ENCODE measurements at places on chromosomes 3 and 15.

DNA sequence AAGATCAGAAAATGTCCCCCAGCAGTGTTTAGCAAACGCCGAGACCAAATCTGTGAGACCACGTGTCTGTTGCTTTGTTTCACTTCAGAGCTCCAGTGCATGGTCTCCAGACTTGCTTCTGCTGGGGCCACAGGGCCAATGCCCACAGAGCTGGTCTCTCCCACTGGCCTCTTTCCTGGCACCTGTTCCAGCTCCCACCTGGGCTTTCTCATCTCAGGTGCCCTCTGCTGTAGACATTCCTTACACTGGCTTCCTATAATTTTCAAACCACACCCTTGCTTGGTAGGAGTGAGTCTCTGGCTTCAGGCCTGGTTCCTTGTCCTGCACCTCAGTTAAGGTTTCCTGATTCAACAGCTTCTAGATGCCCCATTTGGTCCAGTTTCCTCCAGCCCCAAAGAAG is 243.1 kb downstream of the ADAMTS17 start:
- no peaks in the 10 kb centered on the region for H3K36me3 ChIP-seq
- no peaks in the 10 kb centered on the region for H3K27me3 ChIP-seq
- H3K4me3 ChIP-seq = no peak overlapping the region
- no peak for DNase-seq
- no peak overlapping the region for H3K27ac ChIP-seq
- H3K4me1 ChIP-seq = peaks cover 13% of the 10 kb centered on the region

- peaks cover 8% of the 10 kb centered on the region for H3K27me3 ChIP-seq
- H3K36me3 ChIP-seq = no peaks in the 10 kb centered on the region
Observed at GRCh38 chr3:196643761-196644160, 4.3 kb downstream of the NRROS start.

DNA sequence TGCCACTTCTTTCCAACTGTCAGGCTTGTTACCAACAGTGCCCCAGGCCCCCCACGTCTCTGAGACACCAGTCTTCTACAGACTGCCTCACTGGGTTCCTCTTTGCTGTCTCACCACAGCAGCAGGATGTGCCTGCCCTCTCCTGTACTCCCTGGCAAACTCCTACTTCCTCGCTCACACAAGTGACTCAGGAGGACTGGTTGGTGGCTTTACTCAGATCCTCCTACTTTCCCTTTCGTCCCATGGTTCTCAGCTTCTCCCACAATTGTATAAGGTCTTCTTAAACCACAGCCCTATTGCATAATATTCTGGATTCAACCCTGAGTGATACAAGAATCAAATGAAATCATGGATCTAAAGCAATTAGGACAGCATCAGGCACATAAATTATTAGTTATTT is 246.6 kb upstream of the PROK2 start:
- H3K27me3 ChIP-seq = no peaks in the 10 kb centered on the region
- no peak for DNase-seq
- H3K4me1 ChIP-seq = no peaks in the 10 kb centered on the region
- no peaks in the 10 kb centered on the region for H3K36me3 ChIP-seq
- H3K27ac ChIP-seq = no peak overlapping the region

DNA sequence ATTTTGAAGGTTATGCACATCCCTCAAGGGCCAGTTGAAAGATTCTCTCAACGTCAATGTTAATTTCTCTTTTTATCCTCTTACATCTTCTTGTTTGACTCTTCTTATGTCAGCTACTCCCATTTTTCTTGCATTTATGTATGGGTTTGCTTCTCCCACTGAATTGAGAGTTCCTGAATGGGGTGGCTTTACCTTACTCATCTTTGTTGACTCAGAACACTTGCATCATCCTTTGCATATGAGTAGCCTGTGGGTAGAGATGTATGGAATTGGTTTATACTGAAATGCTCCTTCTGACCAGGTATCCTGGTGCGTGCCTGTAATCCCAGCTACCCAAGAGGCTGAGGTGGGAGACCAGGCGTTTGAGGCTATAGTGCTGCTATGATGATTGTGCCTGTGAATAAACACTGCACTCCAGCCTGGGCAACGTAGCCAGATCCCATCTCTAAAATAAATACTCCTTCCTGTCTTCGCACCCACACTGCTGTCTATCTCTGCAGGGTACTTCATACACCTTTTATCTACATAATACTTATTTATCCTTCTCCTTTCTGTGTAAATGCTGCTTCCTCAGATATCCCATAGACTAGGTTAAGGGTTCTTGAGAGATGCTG is 123.6 kb upstream of the DPH6 start:
- H3K4me3 ChIP-seq = no peak overlapping the region
- no peaks in the 10 kb centered on the region for H3K4me1 ChIP-seq

DNA sequence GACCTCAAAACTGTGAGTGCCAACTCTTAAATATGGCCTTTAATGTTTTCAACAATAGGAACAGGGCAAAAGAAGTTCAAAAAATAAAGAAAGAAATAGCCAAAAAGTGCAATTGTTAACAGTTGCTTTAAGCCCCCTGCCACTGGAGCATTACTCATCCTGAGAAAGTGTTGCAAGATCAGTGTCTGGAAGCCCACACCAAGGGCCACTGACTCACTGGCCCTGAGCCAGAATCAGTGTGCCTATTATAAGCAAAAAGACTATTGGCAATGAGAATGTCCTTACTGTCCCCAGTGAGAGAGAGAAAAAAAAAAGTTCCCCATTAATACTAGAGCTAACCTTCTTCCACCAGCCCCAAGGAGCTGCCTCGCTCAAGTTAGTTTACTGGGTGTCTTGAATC is 480.1 kb upstream of the ZNF385D start:
- no peak overlapping the region for H3K27ac ChIP-seq
- H3K4me1 ChIP-seq = peaks cover 8% of the 10 kb centered on the region
- H3K27me3 ChIP-seq = no peaks in the 10 kb centered on the region

Measured in SJCRH30 (cell line).